CD4-positive, alpha-beta T cell treated with Interleukin-15 for 4 hours (primary cell): ENCODE measurements at places on chromosomes 1 and 21.

GRCh38 chr1:48775831-48776392 lies 779 bp downstream of the BEND5 start:
- no peak for DNase-seq

DNA sequence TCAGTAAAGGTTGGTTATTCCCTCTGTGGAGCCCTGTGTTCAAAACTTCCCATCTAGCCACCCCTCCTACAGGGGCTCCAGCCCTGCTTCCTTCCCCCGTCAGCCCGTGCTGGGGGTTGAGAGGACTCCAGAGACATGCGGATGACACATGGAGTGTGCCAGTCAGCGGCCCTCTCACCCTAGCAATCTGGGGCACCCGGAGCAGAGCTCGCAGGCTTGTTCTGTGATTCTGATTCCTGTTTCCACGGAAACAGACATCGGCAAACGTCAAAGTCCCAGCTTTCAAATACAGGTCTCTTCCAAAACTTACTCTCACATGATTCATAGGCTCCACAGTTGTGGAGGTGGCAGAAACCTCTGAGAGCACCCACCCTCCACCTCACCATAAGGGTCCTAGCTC lies 9.8 kb upstream of the SSBP3 start:
- DNase-seq, result no peak

DNA sequence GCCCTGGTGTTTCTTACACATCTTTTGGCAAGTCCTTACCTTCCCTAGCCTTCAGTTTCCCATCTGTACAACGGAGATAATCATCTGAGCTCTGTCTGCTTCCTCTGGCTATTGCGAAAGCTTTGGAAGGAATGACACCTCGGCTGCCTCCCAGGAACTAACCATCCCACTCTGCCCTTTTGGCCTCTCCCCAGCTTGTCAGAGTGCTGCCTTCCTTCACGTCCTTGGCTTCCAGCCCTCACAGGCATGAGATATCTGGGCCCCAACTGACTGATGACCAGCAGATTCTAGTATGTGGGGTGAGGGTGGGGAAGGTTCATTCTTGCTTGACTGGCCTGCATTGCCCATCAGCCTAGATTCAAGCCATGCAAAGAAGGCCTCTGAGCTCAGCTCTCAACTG lies 253.1 kb upstream of the FGGY start:
- no peak for DNase-seq

GRCh38 chr21:42653231-42654061 lies at the start of gene PDE9A:
Gene PDE9A (plus strand): TSS chr21:42653621. CDS start chr21:42653815, 194 bp downstream.
- no peak for DNase-seq
